Dorsolateral prefrontal cortex (tissue), 122 donors: ENCODE measurements at places on chromosomes 3 and 15.

DNA sequence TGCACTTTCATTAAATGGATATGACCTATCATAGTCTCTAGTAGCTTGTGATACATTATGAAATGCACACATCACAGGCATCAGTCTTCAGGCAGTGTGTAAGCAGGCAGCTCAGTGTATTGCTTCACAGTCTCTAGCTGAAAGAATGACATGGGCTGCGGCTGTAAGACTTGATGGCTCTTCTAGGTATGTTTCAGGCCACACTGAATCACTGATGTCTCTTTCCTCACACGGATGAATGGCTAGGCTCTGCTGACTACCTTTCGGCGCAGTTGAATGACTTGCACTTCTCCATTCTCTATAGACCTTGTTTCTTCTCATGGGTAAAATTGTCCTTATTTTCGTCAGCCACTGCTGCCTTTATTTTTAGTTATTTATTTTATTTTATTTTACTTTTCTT, 15.4 kb downstream of the APH1B start:
- no peak for DNase-seq

DNA sequence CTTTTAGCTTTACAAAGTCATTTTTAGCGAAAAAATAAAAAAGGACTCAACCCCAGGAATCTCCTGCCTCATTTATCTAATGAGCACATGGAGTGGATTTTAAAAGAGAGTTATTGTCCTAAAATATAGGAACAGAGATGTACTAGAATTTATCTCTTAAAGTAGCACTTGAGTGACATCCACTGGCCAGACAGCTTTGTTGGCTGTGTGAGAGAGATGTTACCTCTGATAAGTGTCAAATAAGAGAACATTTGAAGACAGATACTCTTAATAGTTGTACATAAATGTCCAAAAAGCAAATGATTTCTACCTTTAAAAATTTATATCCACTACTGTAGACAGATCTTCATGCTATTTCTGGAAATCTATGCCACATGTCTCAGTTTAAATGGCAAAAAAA, 12.3 kb upstream of the MFSD1 start:
- no peak for DNase-seq

DNA sequence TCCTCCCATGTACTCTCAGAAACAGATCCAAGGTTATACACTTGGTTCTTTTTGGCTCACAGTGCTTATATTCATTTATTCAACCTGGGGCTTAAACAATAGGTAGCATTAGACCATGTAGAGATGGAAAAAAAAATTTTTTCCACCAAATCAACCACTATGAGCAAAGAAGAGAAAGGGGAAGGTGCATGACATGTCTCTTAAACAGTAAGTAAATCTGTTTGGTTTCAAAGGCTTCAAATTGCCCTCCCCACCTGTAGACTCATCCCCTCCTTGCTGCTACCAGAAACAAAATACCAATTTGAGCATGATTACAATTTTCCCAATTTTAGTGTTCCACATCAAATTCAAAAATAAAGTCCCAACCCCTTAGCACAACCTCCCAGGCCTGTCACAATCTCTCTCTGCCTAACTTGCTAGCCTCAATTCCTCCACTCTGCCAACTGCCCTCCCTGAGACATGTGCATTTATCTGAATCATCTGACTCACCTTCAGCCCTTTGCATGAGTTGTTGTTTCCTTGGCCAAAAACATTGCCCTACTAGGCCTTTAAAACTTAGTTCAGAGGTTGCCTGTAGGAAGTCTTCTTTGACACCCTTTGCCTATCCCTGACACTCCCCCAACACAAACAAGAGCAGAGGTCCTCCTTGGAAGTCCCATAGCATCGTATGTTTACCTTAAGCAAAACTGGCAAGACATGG, 30.3 kb upstream of the TSC22D2 start:
- DNase-seq, result no peak

DNA sequence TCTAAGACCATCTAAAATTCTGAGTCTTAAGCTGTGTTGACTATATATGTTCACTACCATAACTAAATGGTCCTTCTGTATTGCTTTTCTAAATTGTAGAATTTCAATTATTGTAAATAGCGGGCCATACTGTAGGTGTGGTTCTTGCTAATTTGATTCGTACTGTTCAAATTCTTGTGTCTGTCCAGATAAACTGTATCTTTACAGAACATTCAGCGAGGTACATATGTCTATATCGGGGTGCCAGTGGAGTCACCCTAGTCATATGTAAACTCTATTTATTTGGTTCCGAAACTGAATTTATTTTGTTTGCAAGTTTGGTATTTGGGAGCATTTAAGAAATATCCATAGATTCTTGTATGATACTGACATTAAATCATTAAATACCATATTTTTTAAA, 69.0 kb downstream of the IGF1R start:
- no peak for DNase-seq

GRCh38 chr15:83119968-83120581, 12.6 kb downstream of the TM6SF1 start:
- DNase-seq, result no peak

DNA sequence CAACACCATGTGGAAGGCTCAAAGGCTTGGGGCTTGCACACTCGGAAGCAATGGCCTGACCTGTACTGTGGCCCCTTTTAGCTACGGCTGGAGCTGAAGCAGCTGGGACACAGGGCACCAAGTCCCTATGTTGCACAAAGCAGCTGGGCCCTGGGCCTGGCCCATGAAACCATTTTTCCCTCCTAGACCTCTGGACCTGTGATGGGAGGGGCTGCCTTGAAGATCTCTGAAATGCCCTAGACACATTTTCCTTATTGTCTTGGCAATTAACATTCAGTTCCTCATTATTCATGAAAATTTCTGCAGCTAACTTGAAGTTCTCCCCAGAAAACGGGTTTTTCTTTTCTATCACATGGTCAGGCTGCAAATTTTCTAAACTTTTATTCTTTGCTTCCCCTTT, 85.6 kb upstream of the ALDH1A3 start:
- DNase-seq, result no peak

- DNase-seq, result no peak
These were observed 19.6 kb downstream of the CD86 start for GRCh38 chr3:122074621-122075265.

GRCh38 chr3:39273119-39273518, 6.7 kb downstream of the CX3CR1 start:
- no peak for DNase-seq

DNA sequence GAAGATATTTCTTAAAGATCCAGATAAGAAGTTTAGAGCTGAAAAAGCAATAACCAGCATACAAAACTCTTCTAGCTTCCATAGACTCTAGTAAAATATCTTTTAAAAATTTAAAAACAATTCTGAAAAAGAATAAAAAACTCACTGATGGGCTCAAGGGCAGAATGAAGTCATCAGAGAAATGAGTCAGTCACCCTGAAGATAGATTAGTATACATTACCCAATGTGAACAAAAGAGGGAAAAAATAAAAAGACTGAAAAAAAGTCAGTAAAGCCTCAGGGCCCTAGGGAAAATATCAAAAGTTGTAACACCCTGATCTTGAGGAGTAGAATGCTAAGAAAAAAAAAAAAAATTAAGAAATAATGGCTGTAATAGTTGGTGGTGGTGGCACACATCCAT, 11.4 kb downstream of the DET1 start:
- no peak for DNase-seq

- DNase-seq, result peak; percentile 16
These were observed 102.2 kb downstream of the ERC2 start for GRCh38 chr3:56365905-56366640.

GRCh38 chr3:188890572-188891270, 281.1 kb upstream of the TPRG1 start:
- no peak for DNase-seq

DNA sequence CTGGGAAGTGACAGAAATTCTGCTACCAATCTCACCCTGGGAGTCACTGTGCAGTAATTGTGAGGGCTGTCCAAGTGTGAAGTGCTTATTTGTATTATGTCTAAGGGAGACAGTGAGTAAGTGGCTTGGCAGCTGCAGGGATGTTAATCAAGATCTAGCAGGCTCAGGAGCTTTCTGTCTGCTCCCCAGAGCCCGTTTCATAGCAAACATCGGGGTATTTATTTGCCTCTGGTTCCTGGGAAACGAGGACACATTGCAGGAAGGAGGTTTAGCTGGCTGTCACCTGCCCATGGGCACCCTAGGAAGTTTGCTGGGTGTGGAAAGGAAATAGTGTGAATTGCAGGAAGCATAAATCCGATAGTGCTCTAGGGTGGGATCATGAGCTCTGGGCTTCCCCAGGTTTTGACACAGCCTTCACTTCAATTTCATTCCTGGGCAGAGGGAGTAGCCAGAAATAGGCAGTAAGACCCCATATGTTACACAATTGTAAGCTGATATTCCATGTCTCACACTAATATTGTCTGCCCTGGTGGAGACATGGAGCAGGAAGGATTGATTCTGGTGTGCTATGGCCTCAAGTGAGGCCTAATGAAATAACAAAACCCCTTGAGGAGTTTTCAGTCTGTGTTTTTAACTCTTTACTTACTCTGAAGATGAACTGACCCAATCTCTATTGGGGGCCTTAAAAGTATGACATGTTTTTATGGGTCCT, 74.1 kb upstream of the MITF start:
- DNase-seq, result no peak

DNA sequence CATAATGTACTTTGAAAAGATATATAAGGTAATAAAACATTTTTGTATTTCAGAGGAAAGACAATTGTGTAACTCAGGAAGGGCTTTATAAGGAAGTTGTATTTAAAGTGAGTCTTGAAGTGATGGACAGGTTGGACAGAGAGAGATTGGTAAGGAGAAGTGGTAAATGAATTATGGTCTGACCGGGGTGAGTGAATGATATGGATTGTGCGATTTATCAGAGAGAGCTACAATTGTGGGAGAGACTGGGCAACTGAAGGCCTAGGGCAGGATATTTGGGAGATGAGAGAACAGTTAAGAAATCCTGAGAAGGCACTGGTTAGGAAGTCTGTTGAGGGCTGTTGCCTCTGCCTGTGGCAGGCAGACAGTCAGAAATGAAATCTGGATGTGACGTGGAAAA, 14.8 kb downstream of the IL1RAP start:
- DNase-seq, result no peak

- no peak for DNase-seq
These were observed 103.1 kb downstream of the LRIG1 start for GRCh38 chr3:66397745-66398144.

- no peak for DNase-seq
These were observed 48.5 kb downstream of the HACD2 start for GRCh38 chr3:123536153-123536895.

GRCh38 chr3:33187368-33187634, 31.3 kb downstream of the SUSD5 start:
- no peak for DNase-seq

DNA sequence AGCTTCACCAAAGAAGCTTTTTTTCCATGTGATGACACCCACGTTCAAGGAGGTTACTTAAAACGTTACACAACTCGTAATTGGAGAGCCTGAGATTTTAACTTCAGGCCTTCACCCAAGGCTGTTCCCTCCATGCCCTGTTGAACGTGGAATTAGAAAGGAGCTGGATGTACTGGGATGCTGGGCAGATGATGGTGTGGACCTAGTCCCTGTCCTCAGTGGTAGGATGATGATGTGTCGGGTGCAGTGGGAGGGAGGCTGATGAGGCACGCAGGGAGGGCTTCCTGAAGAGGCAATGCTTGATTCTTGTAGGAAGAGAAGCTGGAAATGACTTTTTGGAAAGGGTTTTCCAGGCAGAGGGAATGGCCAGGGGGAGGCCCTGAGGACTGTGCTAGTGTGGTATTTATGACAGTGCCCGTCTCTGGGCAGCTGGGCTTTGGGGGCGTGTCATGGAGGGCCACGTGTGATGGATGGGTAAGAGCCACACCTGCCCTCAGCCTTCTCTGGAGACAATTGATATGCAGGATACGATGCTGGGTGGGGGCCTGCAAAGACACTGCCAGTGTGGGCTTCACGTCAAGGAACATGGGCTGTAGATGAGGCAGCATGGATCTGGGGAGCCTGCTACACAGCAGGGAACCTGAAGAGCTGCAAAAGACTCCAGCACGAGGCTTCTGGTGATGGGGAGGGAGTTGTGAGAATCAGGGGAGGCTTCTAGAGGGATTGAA, 15.3 kb downstream of the SYNM start:
- no peak for DNase-seq

DNA sequence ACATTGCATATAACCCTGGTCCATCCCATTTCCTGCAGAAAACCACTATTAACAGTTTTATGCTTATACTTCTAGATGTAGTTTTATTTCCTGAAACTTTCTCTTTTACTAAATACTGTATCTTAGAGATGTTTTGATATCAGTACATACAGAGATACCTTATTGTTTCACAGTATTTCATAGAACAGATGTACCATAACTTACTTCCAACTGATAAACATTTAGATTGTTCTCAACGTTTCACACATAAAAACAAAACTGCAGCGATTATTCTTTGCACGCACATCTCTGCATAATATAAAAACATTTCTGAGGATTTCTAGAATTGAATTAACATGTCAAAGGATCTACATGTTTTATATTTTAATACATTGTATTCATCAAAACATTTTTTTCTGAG, 2.6 kb downstream of the ZNF80 start:
- DNase-seq, result no peak

DNA sequence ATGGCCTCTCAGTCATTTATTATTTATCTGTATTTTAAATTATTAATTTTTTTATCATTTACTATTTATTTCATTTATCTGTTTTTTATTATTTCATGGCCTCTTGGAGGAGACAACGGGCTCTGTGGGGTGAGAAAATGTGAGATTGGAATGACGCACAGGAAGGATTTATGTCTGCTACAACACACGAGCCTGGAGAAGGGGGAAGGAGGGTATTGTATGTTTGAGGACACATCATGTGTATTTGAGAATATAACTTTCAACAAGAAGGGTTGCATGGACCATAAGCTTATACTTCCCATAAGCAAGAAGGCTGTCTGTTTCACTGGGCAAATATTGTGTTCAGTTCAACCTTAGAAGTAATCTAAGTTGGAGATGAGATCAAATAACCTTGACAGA, 31.7 kb downstream of the LSM3 start:
- no peak for DNase-seq

GRCh38 chr3:182117583-182117982, 405.9 kb downstream of the SOX2 start:
- DNase-seq, result no peak

GRCh38 chr3:16401273-16401672, 112.2 kb downstream of the RFTN1 start:
- no peak for DNase-seq

DNA sequence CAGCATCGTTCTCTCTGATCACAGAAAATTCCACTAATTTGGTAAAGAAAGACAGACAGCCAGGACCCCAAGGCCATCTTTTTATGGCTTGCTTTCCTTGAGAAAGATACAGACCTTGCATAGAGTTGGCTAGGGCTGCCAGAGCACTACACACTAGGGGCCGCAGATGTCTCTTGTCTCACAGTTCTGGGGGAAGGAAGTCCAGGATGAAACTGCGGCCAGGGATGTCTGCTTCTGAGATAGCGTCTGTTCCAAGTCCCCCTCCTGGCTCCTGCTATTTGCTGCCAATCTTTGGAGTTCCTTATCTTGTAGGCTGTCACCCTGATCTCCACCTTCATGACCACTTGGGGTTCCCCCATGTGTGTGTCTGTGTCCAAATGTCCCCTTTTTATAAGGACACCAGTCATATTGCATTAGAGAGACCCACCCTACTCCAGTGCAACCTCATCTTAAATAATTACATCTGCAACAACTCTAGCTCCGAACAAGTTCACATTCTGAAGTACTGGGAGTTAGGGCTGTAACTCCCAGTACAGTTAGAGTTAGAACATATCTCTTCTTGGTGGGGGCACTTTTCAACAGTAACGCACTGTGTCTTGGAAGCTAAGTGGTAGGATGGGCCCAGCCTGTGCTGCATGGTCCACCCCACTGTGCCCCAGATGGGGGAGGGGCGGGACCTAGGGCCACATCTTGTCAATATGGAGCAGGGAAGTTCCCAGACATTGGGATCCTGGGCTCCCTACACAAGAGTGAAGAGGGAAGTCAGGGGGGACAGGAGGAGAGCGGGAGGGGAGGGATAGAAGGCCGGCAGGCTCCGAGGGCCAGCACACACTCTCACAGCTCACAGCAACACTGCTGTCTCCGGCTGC, 42.2 kb downstream of the KLF15 start:
- no peak for DNase-seq
